ENCODE measurements at places on chromosomes 2 and 18.

DNA sequence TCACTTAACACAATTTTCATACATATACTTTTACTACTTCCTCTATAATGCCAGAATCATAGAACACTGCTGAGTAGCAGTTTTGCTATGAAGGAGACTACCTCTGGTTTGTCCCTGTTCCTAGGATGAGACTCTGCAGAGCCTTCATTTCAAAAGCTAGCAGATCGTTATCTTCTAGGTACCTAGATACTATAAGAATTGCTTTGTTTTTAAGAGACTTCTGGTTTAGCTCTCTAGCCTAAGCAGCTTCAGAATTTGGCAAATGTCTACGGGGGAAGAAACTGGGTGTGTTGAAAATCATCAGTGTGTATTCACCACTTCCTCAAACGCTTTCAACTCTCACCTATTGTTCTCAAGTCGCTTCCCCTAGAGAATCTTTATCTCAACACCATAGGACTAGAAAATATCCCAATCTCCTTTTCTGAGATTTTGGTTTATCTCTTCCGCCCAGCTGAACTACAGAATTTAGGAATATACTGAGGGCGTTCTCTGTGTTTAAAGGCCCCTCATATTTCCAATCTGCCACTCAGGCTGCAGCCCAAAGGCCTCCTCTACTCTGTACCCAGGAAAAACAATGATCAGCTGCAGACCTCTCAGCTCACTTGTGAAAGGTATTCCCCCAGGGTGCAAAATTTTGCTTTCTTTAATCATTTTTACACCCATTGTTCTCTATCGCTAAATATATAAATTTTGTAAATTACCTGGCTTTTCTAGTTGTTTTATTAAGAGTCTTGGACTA lies 28.7 kb downstream of the SMAD2 start:
- DNase-seq = peak; percentile 33

DNA sequence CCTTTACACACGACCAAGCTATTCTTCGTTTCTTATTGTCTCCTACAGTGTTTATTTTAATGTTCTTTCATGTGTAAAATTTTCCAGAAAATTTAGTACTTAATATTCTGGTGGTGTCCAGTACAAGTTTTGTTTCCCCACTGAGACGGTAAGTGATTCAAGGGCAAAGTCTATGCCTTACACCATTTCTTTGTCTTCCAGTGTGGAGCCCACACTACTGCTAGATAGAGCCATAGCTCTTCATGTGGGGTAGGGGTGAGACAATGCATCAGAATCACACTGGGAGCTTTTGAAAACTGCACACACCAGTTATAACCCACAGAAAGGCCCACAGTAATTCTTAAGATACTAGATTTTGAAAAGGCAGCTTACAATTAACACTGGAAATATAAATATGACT lies 125.6 kb downstream of the TDRD15 start:
- no peak for DNase-seq

- peak; percentile 4 for DNase-seq
Observed at GRCh38 chr2:169050476-169051240, 18.7 kb upstream of the DHRS9 start.

DNA sequence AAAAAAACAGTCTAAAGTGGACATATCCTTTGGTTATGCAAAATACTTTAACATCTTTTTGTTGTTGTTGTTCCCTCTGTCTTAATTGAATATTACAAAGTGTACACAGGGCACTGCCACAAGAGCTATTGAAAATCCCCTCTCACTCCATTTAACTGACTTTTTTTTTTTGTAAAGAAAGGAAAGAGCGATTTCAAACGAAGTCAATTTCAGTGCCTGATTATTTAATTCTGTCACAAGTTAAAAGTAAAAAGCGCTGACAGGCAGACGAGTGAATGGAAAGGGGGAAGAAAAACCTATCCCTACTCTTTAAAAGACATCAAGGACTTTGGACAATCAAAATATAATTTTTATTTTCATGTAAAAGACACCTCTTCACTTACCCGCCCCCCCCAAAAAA lies 1.9 kb downstream of the FIGN start:
- no peak for DNase-seq

- DNase-seq = peak; percentile 25
Observed at GRCh38 chr2:10817413-10817812, 4.8 kb upstream of the PDIA6 start.

GRCh38 chr2:221370076-221370856 lies 201.8 kb downstream of the EPHA4 start:
- no peak for DNase-seq

DNA sequence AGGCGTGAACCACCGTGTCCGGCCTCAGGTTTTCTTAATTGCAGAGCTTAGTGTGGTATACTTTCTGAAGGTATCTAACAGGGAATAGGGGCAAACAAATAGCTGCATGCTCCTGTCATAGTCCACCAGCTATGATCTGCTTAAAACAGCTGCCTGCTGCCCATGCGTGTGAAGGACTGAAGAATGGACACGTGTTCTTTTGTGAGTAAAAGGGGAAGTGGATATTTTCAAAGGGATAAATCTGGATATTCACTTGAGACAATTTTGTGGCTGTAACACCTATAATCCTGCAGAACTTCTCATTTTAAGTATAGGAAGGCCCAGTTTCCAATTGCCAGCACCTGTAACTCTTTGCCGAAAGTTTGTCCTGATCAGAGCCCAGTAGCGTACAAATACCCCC lies 44.7 kb downstream of the TRPM8 start:
- no peak for DNase-seq

DNA sequence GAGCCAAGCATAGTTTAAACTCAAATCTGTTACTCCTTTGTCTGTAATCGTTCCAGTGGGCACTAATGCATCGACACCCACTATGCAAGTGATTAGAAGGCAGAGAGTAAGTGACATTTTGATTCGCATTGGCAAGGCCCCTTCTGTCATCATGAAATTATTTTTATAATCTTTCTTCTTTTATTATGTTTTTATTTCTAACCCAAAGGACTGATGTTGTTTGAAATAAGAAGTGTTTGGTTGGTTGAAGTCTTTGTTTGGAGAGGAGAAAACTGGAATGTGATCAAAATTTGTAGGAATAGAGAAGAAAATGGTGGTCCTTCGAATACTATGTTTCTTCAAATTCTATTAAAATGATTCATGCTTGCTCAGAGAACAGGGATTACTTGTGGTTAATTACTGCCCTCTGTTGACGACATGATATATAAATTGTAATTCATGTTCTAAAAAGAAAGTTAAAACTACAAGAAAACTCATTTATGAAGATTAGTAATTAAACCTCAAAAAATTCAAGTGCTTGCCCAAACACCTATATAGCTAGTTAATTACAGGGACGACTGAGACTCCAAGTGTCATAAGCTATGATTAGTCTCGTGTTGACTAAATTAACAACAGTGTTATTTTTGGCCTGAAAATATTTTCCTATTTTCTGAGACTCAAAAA lies 26.4 kb upstream of the TFPI start:
- peak; percentile 87 for DNase-seq

DNA sequence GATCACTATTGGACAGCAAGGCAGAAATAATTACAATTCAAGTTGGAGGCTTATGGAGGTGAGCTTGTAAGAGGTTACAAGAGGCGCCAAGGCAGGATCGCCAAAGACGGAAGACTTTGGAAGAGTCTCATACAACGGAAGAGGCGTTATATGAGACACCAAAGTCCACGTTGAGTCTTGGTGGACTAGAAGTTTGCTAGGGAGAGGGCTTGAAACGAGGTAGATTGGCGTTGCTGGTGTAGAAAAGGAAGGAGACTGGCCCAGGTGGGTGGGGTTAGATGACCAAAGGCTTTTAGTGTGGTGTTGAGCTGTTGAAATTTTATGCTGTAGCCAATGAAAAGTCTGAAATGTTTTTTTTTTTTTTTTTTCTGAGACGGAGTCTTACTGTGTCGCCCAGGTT lies 1.4 kb downstream of the MSH2 start:
- no peak for DNase-seq

DNA sequence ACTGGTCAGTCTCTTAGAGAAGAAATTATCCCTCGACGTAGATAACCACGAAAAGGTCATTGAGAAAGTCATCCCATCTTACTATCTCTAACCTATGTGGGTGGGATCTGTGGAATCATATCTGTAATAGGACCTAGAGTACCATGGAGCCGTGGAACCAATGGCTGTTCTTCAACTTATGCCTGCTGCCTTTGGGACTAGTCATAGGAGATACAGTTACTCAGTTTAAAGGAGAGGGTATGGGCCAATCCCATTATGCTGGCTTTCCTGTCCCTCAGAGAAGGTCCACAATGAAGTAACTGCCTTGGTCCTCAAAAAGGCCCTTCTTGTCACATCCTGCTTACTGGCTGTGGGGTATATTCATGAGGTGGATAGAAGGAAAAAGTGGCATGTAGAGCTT lies 77.5 kb downstream of the FEZ2 start:
- DNase-seq = no peak

Data from dermis blood vessel endothelial cell (primary cell).